H54 (cell line): ENCODE measurements at places on chromosomes 11 and 22.

DNA sequence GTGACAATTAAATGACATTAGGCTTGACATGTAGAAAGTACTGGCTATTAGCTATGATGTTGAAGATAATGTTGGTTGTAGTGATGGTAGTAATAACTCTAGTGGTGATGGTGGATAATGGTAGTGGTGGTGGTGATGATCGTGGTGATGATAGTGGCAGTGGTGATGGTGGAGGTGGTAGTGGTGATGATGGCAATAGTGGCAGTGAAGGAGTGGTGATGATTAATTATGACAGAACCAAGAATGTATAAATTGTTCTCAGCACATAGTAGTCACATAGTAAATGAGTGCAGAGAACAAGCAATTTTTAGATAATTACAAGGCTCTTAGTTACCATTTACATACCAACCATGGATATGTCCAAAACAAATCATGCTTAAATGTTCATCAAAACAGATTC, 5.3 kb upstream of the CD44 start:
- no peak for DNase-seq

DNA sequence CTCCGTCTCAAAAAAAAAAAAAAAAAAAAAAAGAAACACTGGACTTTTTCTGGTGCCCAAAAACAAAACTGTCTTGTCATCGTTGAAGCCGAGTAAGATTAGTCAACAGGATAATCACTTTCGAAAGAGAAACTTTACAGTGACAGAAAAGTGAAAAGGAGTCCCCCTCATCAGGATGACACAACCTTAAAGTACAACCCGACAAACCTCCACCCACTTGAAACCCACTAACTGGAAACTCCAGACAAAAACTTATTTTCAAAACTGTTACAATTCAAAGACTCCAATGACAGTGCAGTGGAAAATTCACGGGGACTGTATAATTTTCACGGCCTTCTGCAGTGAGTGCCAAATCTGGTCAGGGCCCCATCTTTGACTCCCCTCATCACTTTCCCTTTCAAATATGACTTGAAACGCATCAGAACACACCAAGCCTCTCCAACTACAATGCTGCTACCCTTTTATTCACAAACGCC, 1.3 kb downstream of the DENND5A start:
- no peak for DNase-seq

DNA sequence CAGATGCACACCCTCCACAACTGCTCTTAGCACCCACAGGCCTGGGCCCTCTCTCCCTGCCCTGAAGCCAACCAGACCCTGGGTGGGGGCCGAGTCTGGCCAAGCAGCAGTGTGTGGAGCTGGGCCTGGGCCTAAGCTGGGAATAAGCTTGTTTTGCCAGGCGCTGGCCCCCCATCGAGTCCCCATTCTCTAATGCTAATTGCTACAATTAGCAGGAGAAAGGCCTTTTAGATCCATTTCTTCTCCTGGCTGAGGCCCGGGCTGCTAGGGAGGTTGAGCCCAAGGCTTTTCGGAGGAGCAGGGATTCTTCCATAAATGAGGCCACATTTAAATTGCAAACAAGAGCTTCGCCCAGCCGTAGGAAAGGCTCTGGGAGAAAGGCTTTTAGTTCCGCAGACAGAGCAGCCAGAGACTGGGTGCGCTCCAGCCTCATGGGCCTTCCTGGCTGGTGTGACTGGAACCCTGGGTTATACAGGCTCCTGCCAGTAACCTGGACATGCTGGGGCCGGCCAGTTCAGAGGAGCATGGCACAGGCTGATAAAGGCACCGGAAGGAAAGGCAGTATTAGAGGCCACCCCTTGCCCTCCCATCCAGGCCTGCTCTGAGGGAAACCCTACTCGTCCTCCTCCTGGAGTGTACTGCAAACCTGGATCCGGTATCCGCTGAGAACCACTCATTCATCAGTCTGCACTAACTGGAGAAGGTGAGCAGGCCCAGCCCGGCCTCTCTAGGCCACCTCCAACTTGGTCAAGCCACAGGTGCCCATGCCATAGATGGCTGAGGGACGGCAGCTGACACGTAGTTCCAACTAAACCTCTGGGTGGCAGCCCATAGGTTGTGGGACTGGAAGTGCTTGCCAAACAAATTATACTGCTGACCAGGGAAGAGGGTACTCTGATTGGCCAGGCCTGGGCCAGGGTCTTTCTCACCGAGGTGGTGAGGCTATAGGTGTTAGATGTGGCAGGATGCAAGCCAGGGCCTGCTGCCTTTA, 6.2 kb downstream of the KCNQ1OT1 start:
- DNase-seq, result no peak

DNA sequence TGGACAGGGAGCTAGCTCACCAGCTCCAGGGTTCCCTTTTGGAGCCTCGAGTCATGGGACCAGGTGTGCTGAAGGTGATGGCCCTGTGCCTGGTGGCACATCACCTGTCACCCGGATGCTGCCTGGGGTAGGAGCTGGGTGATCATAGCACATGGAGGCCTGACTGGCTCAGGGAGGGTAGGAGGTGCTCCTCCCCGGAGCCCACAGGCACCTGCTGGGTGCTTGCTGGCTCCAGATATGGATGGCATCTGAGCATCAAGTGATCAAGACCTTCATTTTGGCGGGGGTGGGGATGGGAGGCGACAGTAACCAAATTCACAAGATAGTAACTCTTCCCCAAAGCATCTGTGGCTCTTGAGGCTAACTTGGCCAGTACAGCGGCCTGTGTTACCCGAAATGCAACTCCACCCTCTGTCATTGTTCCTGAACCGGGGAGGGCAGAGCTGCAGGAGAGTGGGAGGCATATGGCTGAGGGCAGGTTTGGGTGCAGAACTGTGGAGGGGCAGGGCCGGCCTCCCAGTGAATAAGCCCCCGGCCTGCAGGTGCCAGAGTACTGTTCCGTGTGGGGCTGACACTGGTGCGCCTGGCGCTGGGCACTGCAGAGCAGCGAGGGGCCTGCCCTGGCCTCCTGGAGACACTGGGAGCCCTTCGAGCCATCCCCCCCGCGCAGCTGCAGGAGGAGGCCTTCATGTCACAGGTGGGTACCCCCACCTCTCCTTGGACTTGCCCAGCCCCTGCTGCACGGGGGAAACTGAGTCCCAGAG, 4.7 kb downstream of the TBC1D10C start:
- DNase-seq, result no peak

DNA sequence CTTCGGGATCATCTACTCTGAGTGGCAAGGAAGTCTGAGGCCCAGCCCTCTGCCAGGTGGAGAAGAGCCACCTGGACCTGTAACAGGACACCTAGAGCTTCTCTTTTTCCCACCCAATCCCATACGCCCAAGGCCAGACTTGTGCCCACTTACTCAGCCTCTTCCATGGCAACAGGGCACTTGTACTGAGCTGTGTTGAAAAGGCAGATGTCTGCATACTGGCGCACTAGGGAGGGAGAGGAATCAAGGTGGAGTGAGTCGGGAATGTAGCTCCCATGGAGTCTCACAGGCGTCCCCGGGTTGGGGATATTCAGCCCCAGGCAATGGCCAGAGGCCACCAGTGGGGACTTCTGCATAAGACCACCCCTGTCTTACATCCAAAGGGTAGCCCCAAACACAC, 36.1 kb downstream of the TPBGL start:
- DNase-seq, result no peak

DNA sequence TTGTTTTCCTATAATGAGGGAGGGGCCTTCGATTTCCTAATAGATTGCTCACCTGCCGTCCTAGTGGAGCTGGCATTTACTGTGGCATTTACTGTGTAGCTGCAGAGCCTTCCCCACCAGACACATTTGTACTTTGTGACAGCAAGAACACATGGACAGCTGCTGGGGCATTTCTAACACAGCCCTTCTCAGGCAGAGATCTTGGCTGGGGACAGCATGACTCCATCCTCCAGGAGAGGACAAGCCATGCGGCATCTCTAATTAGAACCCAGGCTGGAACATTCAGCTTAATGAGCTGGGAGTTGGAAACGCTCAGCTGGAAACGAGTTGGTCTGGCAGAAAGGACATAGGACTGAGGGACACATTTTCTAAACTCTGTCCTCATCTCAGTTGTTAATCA, 887.5 kb downstream of the NTM start:
- no peak for DNase-seq

- no peak for DNase-seq
Observed at GRCh38 chr11:81899156-81899555, 834.5 kb downstream of the FAM181B start.

- DNase-seq, result peak; percentile 41
Observed at GRCh38 chr11:76166314-76166713, 40.0 kb downstream of the WNT11 start.

- DNase-seq, result no peak
Observed at GRCh38 chr22:46936378-46936903, 174.0 kb downstream of the TBC1D22A start.

DNA sequence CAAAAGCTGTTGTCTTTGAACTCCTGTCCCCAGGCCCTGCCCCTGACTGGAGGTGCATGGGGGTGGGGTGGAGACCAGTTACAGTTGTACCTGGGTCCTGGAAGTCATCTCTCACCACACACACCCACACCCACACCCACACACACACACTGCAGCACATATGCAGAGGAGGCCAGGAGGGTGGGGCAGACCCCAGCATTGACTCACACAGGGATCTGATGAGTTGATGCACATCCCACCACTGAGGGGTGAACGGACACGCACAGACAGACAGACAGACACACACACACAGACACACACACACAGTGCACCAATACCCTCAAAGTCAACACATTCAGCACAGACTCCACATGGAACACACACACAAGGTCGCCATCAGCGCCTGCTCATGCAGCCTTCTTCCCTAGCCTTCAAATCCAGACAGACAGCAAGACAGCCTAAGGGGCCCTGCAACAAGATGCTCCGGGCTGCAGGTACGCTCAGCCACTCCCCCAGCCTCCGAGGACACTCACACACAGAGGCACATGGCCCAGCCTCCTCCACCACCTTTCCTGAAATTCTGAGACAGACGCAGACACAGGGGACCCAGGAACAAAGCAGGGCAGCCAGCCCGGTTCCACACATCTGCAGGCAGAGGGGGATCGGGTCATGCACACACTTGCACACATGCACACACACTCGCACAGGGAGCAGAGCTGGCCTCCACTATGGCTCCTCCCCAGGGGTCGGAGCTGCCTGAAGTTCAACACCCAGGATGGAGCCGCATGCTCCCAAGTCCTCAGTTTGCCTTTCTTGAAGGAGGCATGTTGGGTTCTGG, 26.5 kb downstream of the SYT7 start:
- DNase-seq, result no peak

DNA sequence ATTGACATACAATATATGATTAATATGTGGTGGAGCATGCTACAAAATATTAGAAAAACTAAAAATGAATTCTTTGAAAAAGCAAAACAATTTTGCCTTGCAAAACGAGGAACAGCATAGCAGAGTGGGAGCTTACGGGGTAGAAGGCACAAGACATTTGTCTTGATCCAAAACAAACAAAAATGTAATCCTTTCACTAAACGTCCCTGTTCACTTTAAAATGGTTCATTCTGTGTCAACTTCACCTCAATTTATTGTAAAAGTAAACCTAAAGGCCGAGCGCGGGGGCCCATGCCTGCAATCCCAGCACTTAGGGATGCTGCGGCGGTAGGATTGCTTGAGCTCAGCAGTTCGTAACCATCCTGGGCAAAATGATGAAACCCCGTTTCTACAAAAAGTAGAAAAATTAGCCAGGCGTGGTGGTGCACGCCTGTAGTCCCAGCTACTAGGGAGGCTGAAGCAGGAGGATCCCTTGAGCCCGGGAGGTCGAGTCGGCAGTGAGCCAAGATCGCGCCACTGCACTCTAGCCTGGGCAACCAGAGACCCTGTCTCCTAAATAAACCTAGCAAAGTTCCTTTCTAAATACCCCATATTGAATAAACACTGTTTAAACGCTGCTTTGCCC, 2.0 kb downstream of the PRDM10 start:
- no peak for DNase-seq

- no peak for DNase-seq
Observed at GRCh38 chr11:104490182-104490581, 326.2 kb upstream of the PDGFD start.

DNA sequence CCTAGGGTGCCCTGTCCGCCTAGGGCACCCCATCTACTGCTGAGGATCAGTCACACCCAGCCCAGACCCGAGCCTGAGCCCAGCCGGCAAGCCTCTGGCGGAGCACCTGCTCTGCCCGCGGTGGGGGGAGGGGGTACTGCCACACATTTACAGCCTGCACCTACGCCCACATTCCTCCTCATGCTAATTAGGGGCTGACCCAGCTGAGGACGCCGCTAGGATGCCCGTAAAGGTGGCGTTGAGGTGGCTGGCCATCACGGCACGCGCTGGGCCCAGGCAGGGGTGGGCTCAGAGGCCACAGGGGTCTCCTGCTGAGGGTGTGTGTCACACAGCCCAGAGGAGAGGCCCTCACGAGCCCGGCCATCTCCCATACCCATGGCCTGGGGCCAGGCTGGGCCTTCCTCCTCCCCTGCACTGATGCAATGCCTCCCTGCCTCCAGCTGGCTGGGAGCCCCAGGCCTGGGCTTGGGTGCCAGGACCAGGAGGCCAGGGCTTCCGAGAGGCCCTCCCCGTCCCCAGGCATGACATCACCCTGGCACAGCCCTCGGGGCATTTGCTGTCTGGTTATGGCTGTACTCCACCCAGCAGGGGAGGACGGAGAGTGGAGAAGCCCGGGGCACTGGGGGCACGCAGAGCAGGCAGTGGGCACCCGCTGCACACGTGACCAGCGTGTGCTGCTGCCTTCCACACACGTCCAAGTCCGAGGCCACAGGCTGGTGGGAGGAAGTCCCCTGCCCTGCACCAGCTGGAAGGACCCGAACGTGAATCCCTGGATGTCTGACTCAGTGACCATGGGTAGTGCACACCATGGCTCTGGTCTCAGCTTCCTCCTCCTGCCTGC, 12.7 kb downstream of the DUSP8 start:
- peak; percentile 99 for DNase-seq

DNA sequence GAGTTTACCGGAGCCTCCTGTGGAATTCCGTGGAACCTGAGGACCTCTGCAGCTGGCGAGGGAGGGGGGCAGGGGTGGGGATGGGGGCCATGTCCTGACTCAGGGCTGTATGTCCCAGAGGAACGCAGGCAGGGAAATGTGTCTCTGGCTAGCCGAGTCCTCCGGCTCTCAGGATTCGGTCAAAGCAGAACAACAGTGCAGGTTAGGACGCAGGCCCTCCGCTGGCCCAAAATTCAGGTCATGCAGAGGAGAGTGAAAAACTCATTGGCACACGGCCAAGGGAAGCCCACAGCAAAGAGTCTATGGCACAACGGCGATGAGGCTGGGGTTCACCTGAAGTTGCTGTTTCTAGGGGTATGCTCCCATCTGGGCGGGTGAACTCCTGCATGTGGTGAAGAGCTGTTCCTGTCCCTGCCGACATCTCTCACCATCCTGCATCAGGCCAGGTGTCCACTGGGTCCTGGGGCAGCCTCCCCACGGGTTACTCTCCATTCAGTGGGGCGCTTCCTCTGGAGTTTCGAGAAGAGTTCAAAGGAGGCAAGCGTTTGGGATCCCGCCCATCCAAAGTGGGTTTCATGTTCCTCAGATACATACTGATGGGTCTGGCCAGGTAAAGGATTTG, 1055.3 kb downstream of the BRD1 start:
- DNase-seq, result no peak

GRCh38 chr22:43521716-43522115, 109.9 kb downstream of the MPPED1 start:
- DNase-seq, result no peak
